ENCODE measurements at places on chromosomes 12 and 14. TPM values are rescaled to one million over a fixed set of nuclear protein-coding genes. Genes with fewer than 3 reads are reported as not detected.
A peak's percentile ranks its signal among the peaks of the same experiment; 100 is the strongest.

DNA sequence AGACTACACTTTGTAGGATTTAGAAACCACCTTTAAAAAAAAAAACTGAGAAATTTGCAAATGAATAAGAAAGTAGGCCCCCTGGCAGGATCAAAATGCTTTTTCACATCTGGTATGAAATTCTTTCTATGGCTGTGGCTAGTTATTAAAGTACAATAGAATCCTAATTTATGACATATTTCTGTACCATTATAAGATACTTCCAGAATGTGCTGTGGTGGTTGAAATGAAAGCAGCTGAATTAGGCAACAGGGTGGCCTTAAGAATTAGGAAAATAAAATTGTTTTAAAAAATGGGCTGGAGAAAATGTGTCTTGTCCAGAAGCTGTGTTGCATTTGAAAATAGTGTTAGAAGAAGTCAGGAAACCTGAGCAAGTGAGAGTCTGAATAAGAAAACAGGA is 85.9 kb upstream of the PDE3A start:
- H3K27me3 ChIP-seq = no peaks in the 10 kb centered on the region
- no peaks in the 10 kb centered on the region for H3K4me1 ChIP-seq
- DNase-seq = no peak
- no peaks in the 10 kb centered on the region for H3K36me3 ChIP-seq

- DNase-seq = no peak
- no peaks in the 10 kb centered on the region for H3K4me1 ChIP-seq
- no peak overlapping the region for H3K4me3 ChIP-seq
- no peaks in the 10 kb centered on the region for H3K36me3 ChIP-seq
These were observed 68.1 kb upstream of the TSPAN11 start for GRCh38 chr12:30858471-30858870.

DNA sequence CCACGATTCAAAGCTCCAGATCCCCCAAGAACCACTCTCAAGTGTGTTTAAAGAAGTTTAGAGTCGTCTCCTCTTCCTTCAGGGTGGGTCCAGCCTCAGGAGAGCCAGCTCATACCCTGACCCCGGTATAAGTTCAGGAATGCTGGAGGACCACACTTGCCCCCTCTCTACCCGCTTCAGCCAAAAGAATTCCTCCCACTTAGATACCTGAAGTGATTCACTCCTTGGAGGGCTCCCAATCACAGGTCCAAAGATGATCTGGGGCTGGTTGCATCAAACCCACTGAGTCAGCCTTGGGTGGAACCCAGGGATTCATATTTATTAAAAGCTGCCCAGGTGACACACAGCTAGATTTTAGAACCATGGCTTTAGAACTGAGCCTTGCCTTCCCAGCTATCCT is 133.5 kb upstream of the PARP11 start:
- H3K4me3 ChIP-seq = no peak overlapping the region
- no peaks in the 10 kb centered on the region for H3K36me3 ChIP-seq
- H3K4me1 ChIP-seq = no peaks in the 10 kb centered on the region
- H3K27ac ChIP-seq = no peak overlapping the region
- H3K27me3 ChIP-seq = no peaks in the 10 kb centered on the region
- DNase-seq = no peak

GRCh38 chr14:96584199-96584906 is 82.2 kb downstream of the PAPOLA start:
- H3K36me3 ChIP-seq = no peaks in the 10 kb centered on the region
- no peak overlapping the region for H3K27ac ChIP-seq
- H3K4me1 ChIP-seq = peaks cover 5% of the 10 kb centered on the region
- no peaks in the 10 kb centered on the region for H3K27me3 ChIP-seq

GRCh38 chr12:110224379-110225304 is 56.4 kb upstream of the ATP2A2 start:
- no peak for DNase-seq
- H3K36me3 ChIP-seq = no peaks in the 10 kb centered on the region
- H3K27ac ChIP-seq = peak overlapping the region; percentile 33
- H3K4me3 ChIP-seq = no peak overlapping the region

GRCh38 chr14:73742520-73743238 is 28.5 kb upstream of the PNMA1 start:
- no peak for DNase-seq
- H3K27me3 ChIP-seq = no peaks in the 10 kb centered on the region
- peaks cover 82% of the 10 kb centered on the region for H3K4me1 ChIP-seq
- H3K4me3 ChIP-seq = no peak overlapping the region

DNA sequence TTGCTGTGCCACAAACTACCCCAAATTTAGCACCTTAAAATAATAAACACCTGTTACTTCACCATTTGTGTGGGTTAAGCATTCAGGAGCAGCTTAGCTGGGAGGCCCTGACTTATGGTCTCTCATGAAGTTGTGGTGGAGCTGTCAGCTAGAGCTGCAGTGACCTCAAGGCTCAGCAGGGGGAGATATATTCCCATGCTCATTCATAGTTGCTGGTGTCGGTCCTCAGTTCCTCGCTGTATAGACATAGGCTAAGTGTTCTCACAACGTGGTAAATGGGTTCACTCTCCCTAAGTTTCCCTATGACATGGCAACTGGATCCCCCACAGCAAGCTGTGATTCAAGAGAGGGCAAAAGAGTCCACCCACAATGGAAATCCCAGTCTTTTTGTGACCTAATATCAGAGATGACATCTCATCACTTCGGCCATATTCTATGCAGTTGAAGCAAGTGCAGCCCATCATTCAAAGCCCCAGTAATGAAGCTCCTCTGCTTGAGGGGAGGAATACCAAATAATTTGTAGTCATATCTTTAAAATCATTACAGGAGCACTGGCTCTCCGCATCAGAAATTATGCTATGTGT is 41.1 kb downstream of the PRB3 start:
- H3K27ac ChIP-seq = no peak overlapping the region
- no peak overlapping the region for H3K4me3 ChIP-seq
- H3K36me3 ChIP-seq = no peaks in the 10 kb centered on the region

- no peak for DNase-seq
- no peaks in the 10 kb centered on the region for H3K4me1 ChIP-seq
- H3K36me3 ChIP-seq = no peaks in the 10 kb centered on the region
- no peaks in the 10 kb centered on the region for H3K27me3 ChIP-seq
These were observed 269.4 kb downstream of the RGS6 start for GRCh38 chr14:72201645-72202044.

DNA sequence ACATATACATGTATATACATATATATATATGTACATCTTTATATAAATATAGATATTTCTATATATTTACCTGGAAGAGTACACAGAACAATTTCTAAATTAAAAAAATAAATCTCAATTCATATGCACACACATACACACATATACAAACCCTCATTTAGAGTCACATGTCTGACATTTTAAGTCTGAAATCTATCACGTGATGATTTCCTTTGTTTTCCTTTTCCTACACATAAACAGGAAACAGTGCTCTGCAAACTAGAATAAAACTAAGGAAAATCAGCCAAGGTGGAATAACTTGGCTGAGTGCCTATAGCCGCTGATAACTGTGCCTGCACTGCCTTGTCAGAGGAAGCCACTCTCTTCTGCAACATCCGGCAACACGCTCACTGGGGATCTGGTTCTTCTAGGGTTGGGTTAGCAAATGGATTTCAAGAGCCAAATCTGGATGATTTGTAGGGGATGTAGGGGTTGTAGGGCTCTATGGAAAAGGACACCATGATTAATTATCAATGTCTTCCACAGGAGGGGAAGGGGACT is 480.7 kb downstream of the TMEM132D start:
- H3K4me3 ChIP-seq = no peak overlapping the region
- peak; percentile 18 for DNase-seq
- no peaks in the 10 kb centered on the region for H3K36me3 ChIP-seq
- no peak overlapping the region for H3K27ac ChIP-seq
- H3K4me1 ChIP-seq = no peaks in the 10 kb centered on the region
- no peaks in the 10 kb centered on the region for H3K27me3 ChIP-seq

GRCh38 chr12:31728289-31728916 is 418 bp downstream of the AMN1 start:
- no peaks in the 10 kb centered on the region for H3K36me3 ChIP-seq
- no peak for DNase-seq
- peak overlapping the region; percentile 73 for H3K4me3 ChIP-seq
- H3K27me3 ChIP-seq = no peaks in the 10 kb centered on the region
- peaks cover 1% of the 10 kb centered on the region for H3K4me1 ChIP-seq

DNA sequence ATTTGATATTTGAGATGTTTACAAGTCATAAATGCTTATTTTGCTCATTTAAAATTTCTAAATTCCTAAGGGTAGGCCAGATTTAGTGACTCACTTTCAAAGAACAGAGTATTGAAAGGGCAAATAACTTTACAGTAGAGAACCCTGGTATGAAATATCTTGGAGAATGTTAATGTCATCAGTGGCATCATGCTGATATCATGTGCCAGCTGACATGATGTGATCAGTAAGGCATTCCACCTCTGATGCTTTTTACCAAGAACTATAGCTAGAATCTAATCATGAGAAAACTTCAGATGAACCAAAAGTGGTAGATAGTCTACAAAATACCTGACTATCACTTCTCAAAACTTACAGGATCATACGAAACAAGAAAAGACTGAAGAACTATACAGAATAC is 2.9 kb upstream of the FLRT2 start:
- DNase-seq = no peak
- H3K27ac ChIP-seq = no peak overlapping the region
- H3K36me3 ChIP-seq = no peaks in the 10 kb centered on the region
- H3K4me3 ChIP-seq = no peak overlapping the region
- H3K4me1 ChIP-seq = peaks cover 2% of the 10 kb centered on the region
- no peaks in the 10 kb centered on the region for H3K27me3 ChIP-seq

GRCh38 chr12:17793854-17794253 is 296.1 kb downstream of the RERGL start:
- H3K27ac ChIP-seq = no peak overlapping the region
- no peak overlapping the region for H3K4me3 ChIP-seq
- H3K36me3 ChIP-seq = no peaks in the 10 kb centered on the region
- no peaks in the 10 kb centered on the region for H3K27me3 ChIP-seq
- H3K4me1 ChIP-seq = no peaks in the 10 kb centered on the region

DNA sequence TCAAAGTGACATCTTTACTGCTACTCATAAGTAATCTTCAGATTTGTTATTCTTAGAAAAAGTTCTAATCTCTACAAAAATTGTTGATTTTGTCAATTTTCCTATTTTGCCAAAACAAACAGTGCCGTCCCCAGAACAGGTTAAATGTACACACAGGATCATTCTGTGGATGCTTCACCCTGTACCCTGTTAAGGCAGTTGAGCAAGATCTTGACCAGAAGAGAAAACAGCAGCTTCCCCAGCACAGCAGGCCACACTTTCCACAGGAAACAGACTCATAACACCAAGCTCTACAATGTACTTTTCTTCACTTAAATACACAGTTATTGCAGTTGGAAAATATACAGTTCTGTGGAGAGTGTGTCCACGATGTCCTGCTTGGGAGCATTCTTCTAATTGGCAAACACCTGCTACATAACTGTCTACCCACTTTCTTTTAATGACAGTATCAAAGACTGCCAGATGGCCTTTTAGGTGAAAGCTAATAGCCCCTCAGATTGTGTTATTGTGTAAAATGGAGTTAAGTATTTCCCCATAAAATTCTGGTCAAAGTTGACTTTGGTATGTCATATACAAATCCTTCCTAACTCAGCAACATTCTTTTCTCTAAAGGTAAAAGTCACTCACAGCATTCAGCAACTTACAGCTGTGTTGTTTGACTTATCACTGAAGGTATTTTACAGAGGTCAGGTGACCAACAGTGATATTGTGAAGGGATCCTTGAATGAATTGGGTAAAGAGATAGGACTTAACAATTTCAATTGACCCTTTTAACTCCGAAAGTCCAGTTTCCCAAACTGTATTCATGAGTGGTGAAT is 77.0 kb downstream of the SEC23A start:
- H3K27me3 ChIP-seq = no peaks in the 10 kb centered on the region
- no peak overlapping the region for H3K27ac ChIP-seq
- no peak for DNase-seq

- H3K4me1 ChIP-seq = peaks cover 2% of the 10 kb centered on the region
- no peaks in the 10 kb centered on the region for H3K27me3 ChIP-seq
- DNase-seq = no peak
- peaks cover 5% of the 10 kb centered on the region for H3K36me3 ChIP-seq
- H3K27ac ChIP-seq = no peak overlapping the region
- no peak overlapping the region for H3K4me3 ChIP-seq
These were observed 13.3 kb downstream of the STX2 start for GRCh38 chr12:130825771-130826150.

- DNase-seq = no peak
- H3K27me3 ChIP-seq = no peaks in the 10 kb centered on the region
- no peaks in the 10 kb centered on the region for H3K36me3 ChIP-seq
- H3K4me3 ChIP-seq = no peak overlapping the region
These were observed 1968.7 kb upstream of the FLRT2 start for GRCh38 chr14:83561261-83561660.

DNA sequence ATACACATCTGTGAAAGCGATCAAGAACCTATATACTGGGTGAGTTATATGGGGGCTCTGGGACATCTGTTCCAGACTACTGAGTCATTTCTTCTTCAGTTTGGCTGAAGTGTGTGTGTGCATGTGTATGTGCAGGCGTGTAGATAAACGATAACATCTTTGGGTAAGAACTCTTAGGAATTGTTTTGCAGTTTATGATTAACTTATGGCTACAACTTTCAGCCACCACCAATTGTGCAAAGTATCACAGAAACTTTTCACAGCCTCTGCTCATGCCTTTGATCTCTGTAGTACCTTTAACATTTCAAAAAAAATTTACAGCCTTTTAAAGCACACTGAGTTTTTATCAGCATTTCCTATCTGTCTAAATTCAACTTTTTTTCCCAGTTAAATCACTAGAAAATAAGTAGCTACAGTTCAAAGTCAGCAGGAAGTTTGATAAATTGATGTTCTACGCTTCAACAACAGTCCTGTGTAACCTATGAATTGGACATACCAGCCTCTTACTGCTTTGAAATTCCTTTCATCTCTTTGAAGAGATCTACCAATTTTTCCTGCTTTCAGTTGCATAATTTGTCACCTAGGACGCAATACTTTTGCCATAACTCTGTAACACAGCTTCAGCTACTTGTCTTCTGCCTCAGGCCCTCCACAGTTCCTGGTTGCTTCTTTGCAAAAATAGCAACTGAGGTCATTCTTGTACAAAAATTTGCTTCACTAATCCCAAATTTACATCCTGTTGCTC is 43.0 kb downstream of the PPM1H start:
- H3K27me3 ChIP-seq = no peaks in the 10 kb centered on the region
- no peak overlapping the region for H3K27ac ChIP-seq
- no peaks in the 10 kb centered on the region for H3K36me3 ChIP-seq
- DNase-seq = peak; percentile 20
- H3K4me1 ChIP-seq = no peaks in the 10 kb centered on the region
- H3K4me3 ChIP-seq = no peak overlapping the region

DNA sequence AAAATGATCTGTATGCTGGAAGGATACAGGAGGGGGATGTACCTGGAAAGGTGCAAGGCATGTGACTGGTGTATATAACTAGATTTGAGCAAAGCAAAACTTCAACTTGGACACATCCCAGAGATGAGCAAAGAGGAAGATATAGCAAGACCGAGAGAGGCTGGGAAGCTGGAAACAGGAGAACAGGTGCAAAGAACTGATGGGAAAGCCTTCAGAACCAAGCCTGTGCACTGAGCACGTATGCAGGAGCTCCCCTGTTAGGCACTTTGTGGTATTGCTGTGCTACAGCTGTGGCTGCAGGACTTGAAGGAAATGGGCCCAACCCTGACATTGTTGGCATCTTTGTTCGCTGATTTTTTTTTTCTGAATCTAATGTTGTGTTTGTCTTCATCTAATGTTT is 120.7 kb upstream of the PWP1 start:
- H3K4me3 ChIP-seq = no peak overlapping the region
- no peaks in the 10 kb centered on the region for H3K36me3 ChIP-seq
- no peak overlapping the region for H3K27ac ChIP-seq
- no peaks in the 10 kb centered on the region for H3K27me3 ChIP-seq
- DNase-seq = peak; percentile 20

The IKZF4 gene
- total RNA-seq = 10.7 TPM

The TMEM119 gene
- 22.5 TPM for total RNA-seq

The IL26 gene
- total RNA-seq = not detected

The FLVCR2 gene
- 31.4 TPM for total RNA-seq

The SERPINA12 gene
- total RNA-seq = not detected

The E2F7 gene
- total RNA-seq = 0.77 TPM

The DIO3 gene
- 0.91 TPM for total RNA-seq

The CREBL2 gene
- 32.2 TPM for total RNA-seq

The CMA1 gene
- 0.34 TPM for total RNA-seq

Data from lung (tissue), 17 donors.